ENCODE measurements at places on chromosomes 2 and 18.

- peak; percentile 63 for DNase-seq
Measured at GRCh38 chr2:155815851-155816250, 516.7 kb downstream of the NR4A2 start.

- DNase-seq, result peak; percentile 67
Measured at GRCh38 chr2:62202019-62202722, 6.3 kb downstream of the B3GNT2 start.

- DNase-seq, result no peak
Measured at GRCh38 chr2:242057379-242058040, 188.0 kb downstream of the RTP5 start.

DNA sequence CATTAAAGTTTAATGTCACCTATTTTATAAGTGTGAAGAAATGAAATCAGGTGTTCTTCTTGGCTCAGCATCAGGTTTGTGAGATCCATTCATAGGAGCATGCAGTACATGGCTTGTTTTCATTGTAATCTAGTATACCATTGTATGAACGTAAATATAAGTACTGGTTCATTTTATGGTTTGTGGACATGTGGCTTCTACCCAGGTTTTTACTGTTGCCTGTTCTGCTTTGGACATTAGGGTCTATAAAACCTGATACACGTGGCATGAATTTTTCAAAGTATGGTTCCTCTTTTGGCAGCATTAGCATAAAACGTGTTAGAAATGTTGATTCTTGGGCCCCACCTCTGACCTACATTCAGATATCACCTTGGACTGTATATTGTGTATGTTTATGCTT lies 175.5 kb downstream of the PRPF40A start:
- DNase-seq, result peak; percentile 9

DNA sequence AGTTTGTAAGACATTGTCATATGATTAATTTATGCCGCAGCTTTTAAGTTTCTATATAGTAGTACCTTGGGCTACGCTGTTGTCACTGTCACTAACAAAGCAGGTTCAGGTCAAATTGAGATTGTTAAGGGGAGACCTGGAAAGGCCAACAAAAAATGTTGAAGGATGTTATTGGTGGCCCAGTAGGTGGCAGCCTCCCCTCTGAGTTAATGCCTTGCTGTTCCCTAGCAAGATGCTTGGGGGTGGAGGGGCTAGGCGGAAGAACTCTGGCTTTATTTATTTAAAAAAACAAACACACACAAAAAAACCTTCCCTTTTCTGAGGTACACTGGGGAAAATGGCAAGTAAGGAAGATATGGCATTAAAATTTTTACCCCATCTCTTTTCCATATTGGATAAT lies 128.3 kb upstream of the ATP5MC3 start:
- peak; percentile 58 for DNase-seq

- DNase-seq, result no peak
Measured at GRCh38 chr2:208015475-208015874, 9.9 kb downstream of the PLEKHM3 start.

- no peak for DNase-seq
Measured at GRCh38 chr2:109410039-109410815, 203.5 kb downstream of the SEPTIN10 start.

DNA sequence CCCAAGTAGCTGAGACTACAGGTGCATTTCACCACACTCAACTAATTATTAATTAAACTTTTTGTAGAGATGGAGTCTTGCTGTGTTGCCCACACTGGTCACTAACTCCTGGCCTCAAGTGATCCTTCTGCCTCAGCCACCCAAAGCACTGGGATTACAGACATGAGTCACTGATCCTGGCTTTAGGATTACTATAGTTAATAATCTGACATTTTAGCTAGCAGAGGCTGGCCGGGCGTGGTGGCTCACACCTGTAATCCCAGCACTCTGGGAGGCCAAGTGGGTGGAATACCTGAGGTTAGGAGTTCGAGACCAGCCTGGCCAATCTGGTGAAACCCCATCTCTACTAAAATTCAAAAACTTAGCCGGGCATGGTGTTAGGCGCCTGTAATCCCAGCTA lies 39.5 kb downstream of the USP34 start:
- no peak for DNase-seq

DNA sequence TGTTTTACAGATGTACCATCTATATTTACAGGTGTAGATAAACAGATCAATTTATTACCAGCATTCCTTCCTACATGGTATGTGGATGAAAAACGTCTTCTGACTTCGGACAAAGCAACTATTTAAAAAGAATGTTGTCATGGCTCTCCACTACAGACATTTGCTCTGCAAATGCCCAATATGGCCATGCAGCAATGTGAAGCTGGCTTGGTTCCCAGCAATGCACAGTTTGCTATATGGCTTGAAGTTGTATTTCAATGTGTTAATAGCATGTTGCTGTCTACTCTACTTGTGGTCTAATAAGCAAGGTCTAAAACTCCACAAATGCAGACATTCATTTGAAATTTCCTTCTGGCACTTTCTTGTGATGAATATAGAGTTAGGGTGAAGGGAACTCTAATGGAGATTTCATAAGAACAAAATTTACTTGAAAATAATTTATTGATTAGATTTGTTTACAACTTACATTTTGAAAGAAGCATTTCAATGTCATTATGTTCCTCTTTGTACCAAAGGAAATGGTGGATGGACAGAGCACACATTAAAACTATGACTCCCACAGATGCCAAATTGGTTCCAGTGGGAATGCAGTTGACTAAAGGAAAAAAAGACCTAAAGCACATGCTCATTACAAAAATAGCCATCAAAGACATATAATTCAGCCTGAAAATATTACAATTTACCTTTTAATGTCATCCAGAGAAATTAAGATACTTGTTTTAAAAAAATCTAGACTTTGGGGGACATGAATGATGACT lies 234.0 kb downstream of the DYM start:
- no peak for DNase-seq

DNA sequence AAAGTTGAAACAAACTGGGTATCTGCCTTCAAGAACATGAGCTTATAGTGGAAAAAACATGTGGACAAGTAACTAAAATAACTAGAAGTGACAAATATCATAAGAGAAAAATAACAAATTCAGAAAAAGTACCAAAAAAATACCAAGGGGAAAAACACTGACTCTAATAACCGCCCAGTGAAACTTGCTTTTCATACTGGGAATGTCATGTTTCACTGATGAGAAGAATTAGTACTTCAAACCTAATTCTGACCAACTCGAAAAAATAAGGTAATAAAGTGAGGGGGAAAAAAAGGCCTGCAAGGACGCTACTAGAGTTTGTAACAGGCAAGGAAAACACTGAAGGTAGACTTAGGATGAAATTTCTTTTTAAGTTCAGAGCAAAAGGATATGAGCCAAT lies 83.6 kb downstream of the RTTN start:
- no peak for DNase-seq

- no peak for DNase-seq
Measured at GRCh38 chr2:24742730-24743129, 50.5 kb downstream of the PTRHD1 start.

GRCh38 chr18:22349966-22350365 lies 67.7 kb downstream of the CTAGE1 start:
- DNase-seq, result no peak

GRCh38 chr2:101696272-101697123 lies 1.0 kb upstream of the MAP4K4 start:
- no peak for DNase-seq

DNA sequence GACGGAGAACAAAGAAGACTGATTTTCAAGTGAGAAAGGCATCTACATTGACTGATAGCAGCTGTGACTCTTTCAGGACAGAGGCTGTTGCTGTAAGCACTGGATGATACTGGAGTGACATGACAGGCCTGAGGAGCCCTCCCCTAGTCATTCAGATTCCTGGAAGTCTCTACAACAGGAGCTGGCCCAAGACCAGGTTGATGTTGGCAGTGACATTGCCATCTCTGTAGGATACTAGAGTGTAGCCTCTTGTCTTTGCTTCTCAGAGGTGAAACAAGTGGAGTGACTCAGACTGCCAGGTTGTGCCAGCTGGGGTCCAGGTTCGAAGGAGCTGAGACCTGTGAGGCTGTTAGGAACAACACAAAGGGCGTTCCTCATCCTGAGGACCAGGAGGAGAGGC lies 44.7 kb upstream of the SH3RF3 start:
- DNase-seq, result no peak
